Cortex of kidney (tissue), 1 donor: ENCODE measurements at places on chromosomes 6 and 20.

GRCh38 chr6:140671926-140672325 is 1297.5 kb upstream of the CITED2 start:
- DNase-seq = no peak

DNA sequence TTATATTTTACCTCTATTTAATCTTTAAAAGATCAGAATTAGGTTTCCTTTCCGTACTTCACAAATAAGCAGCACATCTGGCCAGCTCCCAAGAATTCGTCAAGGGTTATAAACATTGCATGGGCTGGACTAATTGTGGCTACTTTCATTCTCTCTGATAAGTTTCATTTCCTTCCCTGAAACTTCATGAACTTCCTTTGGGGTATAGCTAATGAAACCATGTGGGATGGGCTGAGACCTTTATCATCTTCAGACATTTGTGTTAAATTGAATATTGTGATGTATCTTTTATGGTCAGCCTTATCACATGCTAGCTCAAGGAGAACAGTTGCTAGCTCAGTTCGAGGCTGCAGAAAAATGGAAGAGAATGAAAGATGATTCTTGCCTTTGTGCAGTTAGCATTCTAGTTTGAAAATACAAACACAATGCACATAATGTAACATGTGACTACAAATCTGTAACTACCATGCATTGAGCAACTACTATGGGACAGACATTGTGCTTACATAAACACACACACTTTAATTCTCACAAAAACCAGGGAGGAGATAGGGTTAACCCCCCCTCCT is 1.7 kb upstream of the GMPR start:
- DNase-seq = no peak

DNA sequence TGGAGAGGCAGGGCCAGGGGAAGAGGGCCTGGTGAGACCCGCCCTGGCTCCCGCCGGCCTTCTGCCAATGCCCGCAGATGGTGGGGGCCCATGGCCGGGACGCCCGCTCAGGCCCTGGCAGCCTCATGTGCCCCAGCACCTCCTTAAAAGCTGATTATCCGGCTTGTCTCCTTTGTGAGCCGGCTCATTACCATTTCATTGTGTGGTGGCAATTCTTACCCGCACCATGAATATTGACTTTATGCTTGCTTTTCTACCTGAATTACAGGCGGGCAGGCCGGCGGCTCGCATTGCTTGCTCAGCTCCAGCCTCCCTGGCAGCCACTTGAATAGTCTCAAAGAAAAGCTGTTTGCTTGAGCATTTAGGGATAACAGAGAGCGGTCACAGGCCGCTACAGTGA is 120.0 kb upstream of the JAG1 start:
- no peak for DNase-seq

DNA sequence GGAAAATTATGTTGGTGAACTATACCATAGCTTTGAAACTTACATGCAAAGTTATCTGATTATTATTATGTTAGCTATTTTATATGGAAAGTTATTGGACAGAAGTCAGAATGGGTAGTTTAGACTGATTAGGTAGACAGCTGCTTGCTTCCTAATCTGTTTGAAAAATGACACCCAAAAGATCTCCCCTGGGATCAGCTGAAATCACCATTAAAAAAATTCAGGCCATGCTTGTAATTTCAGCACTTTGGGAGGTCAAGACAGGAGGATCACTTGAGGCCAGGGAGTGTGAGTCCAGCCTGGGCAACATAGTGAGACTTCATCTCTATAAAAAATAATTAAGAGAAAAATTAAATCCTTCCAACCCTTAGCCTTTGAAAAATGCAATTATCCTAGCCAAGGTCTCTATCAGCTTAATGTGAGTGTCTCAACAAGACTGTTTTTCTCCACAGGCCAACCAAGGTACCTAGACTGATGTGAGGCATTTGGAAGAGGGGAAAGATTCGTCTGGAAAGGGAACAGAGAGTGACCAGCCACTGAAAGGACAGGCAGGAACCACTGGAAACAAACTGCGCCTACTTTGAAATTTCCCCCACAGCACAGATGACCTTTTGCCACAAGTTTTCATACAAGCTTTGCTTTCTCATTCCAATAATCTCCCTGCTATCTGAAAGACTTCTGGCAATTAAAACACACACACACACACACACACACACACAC is 232.3 kb downstream of the GMPR start:
- DNase-seq = no peak

- DNase-seq = no peak
These were observed 197.7 kb downstream of the TAF4 start for GRCh38 chr20:61868006-61868405.

GRCh38 chr20:46808565-46808964 is 86.1 kb upstream of the EYA2 start:
- no peak for DNase-seq
